CD4-positive, alpha-beta T cell treated with Interleukin-1 beta for 1 hour (primary cell): ENCODE measurements at places on chromosomes 5 and 9.

DNA sequence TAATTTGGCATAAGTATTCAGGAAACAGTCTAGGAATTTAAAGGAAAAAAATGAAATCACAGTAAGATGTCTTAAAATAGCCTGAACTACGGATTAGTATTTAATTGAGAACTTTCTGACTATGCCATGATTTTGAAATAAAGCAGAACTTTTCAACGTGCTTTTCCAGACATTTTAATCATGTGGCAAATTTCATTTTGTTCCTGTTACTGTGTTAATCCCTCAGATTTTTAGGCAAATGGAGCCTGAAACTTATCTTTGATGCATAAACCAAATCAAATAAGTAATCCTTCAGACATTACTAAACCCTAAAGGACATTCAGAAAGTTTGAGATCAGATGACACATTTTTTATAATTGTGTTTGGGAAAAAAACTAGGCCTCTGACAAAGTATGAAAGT, 75.7 kb downstream of the FBN2 start:
- DNase-seq: no peak

GRCh38 chr5:77163453-77163852, 47.0 kb upstream of the PDE8B start:
- no peak for DNase-seq

DNA sequence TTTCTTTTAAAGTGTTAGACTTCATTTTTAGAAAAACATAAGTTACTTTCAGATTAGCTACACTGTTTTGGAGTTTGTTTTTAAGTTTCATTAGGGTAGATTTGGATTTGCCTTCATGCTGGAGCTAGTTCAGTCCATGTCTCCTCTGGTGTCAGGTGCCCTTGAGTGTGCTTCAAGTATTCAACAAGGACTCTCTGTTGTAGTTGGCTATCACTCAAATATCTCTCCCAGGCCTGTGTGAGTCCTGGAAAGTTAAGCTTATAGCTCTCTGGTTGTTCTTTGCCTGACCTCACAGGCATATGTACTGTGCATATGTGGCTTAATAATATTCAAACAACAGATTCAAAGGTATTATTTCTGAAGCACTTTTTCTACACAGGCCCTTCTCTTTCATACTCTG, 45.4 kb downstream of the PTBP3 start:
- DNase-seq: no peak

- peak; percentile 61 for DNase-seq
Measured at GRCh38 chr5:177132136-177133095, 1.2 kb upstream of the NSD1 start.

GRCh38 chr9:113837334-113837733, 38.8 kb upstream of the ZNF618 start:
- DNase-seq: no peak

DNA sequence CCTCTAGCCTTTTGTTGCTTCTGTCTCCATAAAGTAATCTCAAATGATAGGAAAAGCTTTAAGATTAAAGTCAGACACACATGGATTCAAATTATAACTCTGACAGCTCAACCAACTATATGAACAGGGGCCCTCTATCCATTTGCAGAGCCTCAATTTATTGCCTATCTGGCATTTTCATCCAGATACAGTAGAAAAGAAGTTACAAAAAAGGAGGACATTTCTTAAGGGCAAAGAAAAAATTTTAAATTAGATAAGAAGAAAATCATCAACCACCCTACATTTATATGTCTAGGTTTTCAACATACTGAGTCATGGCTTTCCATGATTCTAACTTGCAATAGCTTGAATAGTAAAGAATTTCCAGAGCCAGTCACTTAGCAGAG, 567.2 kb downstream of the CAAP1 start:
- DNase-seq: no peak

DNA sequence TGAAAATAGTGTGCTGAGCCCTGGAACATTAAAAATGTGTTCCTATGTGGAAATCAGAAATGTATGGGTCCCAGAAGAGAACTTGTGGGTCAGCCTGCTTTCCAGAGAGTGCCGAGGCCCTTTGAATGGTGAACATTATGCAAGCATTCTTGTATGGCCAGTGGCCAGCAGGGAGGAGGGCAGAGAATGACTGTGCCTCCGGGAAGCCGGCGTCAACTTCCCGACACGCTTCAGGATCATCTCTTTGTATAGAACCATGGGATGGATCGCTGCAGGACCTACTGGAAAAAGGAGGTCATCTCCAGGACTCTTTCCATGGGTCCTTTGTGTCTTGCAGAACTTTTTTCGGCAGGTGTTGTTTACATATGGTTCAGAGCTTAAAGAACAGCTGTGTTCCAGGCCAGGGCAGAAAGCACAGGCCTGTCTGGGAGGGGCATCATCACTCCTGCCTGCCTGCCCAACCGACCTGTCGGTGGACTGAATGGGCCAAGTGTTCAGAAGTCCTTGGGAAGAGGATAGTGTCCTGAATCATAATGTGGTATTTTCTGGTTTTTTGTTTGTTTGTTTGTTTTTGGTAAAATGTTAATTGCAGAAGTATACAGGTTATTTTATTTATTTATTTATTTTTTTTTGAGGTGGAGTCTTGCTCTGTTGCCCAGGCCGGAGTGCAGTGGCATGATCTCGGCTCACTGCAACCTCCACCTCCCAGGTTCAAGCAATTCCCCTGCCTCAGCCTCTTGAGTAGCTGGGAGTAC, 9.0 kb downstream of the PRRC2B start:
- no peak for DNase-seq

DNA sequence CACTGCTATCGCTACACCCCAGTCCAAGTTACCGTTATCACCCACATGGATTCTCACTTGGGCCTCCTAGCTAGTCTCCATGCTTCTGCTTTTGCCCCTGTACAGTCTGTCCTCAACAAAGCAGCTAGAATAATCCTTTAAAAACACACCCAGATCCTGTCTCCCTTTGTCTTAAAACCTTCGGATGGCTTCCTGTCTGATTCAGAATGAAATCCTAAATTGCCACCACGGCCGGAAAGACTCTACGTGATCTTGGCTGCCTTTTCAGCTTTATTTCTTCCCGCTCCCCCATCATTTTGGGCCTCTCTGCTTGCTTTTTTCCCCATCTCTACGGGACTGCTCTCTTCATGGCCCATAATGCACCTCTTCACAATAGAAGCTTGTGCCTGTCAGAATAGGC, 33.4 kb downstream of the GDNF start:
- no peak for DNase-seq

DNA sequence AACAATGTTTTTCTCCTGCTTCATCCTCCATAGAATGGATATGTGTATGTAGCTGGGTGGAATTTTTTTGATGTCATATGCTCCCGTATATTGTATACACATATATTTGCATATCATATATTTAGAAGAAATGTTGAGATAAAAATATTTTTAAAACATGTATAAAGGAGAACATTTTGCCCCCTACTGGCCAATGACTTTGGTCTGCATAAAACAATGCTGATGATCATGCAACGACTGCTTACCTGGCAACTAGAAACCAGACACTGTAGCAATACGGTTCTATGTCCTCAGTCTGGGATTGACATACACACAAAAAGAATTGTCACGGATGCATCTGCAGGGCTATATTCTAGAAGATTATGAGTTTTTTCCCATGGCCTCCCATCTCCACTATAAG, 503.6 kb downstream of the ELAVL2 start:
- no peak for DNase-seq

DNA sequence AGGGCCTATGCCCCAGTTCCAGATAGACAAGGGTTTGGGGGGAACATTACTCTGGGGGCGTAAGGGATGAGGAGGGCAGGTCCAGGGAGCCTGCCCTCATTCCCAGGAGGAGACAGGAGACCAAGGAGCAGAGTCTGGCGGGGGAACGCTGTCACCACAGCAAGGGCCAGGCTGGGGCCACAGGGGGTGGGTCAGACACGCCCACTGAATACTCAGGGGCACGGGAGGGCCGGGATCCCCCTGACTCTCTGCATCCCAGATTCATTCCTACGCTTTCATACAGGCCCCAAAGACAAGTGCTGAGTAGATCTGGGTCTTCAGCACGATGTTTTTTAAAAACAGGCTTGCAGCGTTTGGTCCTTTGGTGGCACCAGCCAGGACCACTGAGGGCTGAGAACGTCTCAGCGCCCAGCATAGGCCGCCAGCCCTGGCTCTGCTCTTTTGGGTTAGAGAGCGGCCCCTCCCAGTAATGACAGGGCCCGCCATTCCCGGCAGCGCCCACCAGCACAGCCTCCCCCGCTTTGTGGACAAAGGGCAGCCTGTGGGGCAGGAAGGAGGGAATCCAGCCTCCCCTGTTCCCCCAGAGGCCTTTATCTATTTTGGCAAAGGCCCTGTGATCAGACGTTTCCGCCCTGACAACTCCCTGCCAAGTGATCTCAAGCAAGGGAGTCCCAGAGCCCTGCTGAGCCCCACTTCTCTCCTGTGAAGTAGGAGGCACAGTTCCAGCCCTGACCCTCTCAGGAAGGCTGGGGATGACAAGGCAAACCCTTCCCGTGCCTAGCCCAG, 24.9 kb downstream of the NEK6 start:
- DNase-seq: no peak

DNA sequence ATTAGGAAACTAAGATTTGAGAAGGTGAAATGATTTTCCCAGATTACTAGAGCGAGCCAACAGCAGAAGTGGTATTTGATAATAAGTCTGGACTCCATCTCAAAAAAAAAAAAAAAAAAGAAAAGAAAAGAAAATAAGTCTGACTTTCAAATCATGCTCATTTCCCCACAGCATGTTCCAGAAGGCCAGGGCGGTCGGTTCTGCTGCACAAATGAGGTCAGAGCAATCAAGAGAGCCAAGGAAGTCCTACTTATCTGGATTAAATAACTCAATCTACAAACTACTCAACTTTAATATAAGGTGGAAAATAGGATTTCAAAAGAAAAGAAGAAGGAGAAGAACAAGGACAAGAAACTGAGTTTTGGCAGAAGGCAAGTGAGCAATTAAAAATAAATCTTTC, 130.4 kb upstream of the RASA1 start:
- no peak for DNase-seq

DNA sequence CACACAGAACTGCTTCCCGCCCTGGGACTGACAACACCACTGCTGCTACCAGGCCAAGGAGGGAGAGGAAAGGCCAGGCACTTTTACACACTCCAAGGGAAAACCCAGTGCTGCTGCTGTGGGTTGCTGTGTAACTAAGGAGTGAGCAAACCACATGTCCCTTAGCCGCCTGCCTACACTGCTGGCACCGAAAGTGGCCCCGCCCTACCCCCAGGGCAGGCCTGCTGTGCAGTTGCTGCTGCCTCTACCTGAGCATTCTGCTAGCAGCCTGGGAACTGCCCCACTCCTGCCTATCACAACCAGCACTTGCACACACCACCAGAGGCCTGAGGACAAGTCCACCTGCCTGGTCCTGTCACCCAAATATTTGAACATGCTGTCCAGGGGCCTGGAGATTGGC, 740.9 kb downstream of the DTWD2 start:
- DNase-seq: no peak

GRCh38 chr9:91117959-91118703, 243.6 kb downstream of the AUH start:
- no peak for DNase-seq

DNA sequence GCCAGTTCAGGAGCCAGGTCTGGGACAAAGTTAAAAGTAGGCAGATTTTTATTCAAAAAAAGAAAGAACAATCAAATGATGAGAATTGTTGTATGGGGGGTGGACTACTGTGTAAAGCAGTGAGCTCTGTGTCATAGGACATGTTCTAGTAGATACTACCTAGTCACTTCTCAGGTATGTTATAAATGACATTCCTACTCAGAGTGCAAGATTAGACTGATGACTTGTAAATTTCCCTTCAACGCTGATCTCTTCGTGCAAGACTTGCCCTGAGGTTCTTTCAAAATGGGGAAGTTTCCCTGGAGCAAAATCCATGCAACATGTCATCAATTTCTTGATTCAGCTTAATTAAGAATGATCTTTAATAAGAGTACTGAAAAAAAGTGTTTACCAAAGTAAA, 175.1 kb downstream of the RORB start:
- DNase-seq: no peak

GRCh38 chr5:111584651-111585050, 72.3 kb upstream of the STARD4 start:
- no peak for DNase-seq

- DNase-seq: no peak
Measured at GRCh38 chr5:139368613-139369012, 14.5 kb downstream of the SLC23A1 start.

- peak; percentile 54 for DNase-seq
Measured at GRCh38 chr5:112923148-112923917, 1.3 kb upstream of the REEP5 start.

DNA sequence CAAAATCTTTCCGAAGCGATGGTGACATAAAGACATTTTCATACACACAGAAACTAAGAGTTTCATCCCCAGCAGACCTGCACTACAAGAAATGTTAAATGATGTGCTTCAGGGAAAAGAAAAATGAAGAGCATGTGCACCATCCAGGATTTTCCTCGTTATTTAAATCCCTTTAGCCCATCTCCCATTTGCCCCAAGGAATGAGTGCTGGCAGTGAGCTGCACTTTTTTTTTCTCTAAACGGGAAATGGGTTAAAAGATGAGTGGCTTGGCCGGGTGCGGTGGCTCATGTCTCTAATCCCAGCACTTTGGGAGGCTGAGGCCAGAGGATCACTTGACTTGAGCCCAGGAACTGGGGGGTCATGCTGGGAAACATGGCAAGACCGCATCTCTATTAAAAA, 6.8 kb upstream of the LRRC14B start:
- DNase-seq: no peak

- DNase-seq: no peak
Measured at GRCh38 chr9:101375546-101375945, 9.3 kb downstream of the BAAT start.

- DNase-seq: no peak
Measured at GRCh38 chr5:115666023-115666422, 40.2 kb upstream of the TMED7 start.

- no peak for DNase-seq
Measured at GRCh38 chr5:82295144-82295543, 17.0 kb upstream of the RPS23 start.

- no peak for DNase-seq
Measured at GRCh38 chr5:58048185-58048925, 411.5 kb downstream of the PLK2 start.

DNA sequence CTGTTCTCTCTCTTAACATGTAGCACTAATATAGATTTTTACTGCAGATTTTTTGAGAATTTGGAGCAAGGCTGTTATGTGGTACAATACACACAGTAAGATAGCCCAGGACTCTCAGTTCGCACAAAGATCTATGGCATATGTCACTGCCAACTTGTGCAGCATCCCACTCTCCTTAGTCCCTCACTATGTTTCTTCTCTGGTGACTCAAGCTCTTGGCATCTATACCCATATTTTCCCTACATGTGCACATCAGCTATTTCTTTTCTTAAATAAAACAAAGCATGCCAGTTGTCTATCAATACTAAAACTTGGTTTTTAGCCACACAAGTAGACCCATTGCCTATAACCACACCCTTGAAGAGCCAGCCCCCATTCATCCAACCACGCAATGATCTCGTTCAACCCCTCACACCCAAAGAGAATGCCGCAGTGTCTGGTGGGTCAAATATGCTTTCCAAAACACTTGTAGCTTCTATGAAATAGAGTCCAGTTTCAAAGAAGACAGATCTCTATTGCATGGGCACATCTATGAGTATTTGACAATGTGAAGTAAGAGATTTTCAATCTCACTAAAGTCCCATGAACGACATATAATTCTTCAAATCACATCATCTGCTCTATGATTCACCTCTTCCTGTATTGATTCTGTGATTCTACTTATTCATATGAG, 18.2 kb upstream of the IL7R start:
- no peak for DNase-seq

GRCh38 chr9:98929071-98929470, 14.6 kb upstream of the COL15A1 start:
- no peak for DNase-seq

- no peak for DNase-seq
Measured at GRCh38 chr5:1216918-1217295, 8.3 kb upstream of the SLC6A18 start.
